ENCODE measurements at places on chromosomes 3 and 15. TPM values are rescaled to one million over a fixed set of nuclear protein-coding genes. Genes with fewer than 3 reads are reported as not detected.

TIMP4 gene
- 0.11 TPM for total RNA-seq

DNA sequence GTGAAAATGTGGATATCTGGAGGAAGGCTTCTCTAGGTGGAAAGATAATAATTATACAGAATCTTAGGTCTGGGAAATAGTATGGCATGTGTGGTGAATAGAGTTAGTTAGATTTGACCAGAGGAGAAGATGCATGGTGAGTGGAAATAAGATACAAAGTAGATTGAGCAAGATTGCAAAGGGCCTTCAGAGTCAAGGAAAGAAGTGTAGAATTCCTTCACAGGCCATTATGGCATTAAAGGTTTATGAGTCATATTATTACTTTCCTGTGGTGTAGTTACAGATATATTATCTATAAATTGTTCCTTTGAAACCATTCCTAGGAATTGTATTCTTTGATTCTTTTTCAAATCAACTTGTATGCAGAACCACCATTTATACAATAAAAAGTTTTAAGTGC is 660.3 kb downstream of the SI start:
- no peak for DNase-seq

DNA sequence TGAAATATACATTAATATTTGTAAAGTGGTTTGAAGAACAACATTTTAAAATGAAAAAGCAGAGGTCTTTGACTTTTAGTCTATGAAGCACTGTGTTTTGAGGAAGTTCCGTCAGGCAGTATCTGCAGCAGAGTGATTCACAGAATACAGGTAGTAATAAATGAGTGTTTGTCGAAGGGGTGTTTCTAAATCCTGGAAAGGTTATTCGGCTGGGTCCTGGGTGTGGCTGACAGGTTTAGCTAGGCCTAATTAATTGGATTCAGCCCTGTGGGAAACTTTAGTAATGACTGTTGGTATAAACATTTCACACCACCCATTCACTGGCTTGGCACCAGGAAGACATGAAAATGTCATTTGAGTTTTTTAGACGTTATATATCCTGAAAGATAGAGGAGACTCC is 51.3 kb downstream of the TIPARP start:
- DNase-seq = no peak

- no peak for DNase-seq
These were observed 426.0 kb upstream of the RARB start for GRCh38 chr3:25002052-25002451.

- no peak for DNase-seq
These were observed 112.1 kb upstream of the MRPS22 start for GRCh38 chr3:139231555-139232281.

GRCh38 chr15:53974121-53974520 is 4.1 kb upstream of the UNC13C start:
- DNase-seq = no peak

GRCh38 chr15:93722165-93722564 is 509.2 kb upstream of the MCTP2 start:
- DNase-seq = no peak

DNA sequence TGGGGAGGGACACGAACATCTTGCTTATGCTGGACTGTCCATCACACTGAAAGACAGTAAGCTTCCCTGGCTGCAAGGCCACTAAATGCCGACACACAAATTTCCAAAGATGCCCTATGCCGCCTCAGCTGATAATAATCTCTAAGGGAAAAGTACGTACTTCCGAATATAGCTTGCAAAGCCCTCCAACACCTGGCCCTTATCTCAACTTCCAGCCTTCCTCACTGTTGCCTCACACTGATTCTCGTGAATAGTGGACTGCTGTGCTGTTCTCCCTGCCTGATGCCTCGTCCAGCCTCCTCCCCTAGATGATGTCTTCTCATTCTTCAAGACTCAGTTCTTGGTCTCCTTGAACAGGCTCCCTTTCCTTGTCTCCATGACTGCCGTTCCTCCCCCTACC is 72.3 kb downstream of the CD47 start:
- no peak for DNase-seq

GRCh38 chr3:14216257-14217048 is 37.8 kb downstream of the LSM3 start:
- DNase-seq = peak; percentile 22

DNA sequence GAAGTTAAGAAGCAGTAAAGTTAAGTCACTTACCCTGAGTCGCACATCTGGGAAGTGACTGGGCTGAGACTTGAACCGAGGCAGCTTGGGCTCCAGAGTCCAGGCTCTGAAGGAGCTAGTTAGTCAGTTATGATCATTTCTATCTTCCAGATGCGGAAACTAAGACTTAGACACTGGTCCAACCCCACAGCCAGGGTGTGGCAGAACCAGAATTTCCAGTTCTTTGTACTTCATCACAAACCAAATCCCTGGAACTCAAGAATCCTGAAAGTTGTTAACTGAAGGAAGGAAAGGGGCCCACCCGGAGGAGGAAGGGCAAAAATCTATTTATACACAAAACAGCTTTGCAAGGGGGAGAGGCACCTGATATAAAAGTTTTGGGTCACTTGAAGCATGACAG is 389.9 kb downstream of the SHQ1 start:
- DNase-seq = no peak

DNA sequence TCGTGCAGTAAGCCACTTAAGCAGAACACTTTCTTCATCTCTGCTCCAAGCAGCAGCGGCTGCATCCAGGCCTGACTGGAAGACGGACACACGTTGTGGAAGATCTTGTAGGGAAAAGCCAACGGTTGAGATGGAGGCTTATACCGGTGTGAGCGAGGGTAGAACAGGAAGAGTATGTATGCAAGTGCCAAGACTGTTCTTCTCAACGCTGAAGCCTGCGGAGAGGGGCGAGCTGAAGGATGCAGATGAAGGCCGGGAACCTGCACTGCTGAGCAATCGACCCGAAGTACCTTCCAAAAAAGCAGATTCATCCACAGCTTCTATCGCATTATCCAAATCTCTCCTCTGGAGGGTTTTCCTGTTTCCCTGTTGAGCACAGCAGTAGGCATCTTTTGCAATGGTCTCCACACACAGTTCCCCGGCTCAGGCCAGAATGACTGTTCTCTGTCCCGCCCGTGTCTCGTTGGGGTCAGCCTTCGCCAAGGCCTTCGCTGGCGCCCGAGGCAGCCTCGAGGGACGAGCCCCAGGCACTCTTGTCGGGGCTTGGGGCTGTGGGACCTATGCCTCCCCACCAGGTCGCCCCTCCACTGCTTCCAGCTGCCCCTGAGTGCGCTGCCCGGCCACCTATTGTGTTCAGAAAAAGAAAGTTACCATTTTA is 22.2 kb upstream of the DYNC1LI1 start:
- DNase-seq = no peak

DNA sequence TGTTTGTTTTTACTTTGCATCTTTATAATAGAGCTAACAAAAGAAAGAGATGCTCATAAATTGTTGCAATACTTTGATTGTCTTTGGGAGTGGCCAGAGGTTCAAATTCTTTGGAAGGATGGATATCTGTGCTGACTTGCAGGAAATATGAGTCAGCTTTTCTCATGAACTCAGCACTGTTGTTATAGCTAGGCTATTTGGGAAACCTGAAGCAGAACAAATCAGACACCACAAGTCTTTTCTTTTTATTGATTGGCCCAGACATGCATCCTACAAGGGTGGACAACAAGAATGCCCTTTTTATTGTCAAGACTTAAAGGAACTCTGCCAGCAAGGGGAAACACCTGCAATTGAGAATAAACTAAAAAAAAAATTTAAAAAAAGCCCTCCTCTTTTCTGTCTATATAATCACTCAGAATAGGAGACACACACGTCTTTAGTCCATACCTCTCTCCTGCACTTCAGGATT is 4.6 kb upstream of the DENND4A start:
- no peak for DNase-seq

All from activated CD4-positive, alpha-beta T cell treated with anti-CD3 and anti-CD28 coated beads for 36 hours (primary cell).